ENCODE measurements at places on chromosomes 11 and 22.

DNA sequence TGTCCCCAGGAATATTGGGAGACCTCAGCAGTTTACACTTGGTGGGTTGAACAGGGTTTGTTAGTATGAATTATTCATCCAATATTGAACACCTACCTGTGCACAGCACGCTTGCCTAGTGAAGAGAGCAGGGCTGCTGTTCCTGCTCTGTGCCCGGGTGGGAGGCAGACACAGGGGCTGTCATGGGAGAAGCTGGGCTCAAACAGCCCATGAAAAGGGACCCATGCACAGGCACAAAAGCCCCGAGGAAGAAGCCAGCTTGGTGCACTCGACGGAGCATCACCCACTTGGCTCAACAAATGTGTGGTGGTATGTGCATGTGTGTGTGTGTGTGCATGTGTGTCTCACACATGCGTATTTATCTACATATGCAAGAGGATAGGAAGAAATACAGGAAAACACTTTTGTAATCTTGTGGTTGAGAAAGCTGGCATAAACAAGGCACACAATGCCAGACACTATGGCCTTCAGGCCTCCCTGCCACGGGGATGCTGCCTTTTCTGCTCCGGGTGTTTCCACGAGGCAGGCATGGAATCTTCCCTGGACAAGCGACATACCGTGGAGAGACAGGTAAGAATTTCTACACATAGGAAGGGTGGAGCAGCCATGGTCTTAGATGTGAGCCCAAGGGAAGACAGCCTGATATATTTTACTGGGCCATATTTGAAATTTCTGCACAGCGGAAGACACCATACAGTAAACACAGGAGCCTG is 5.0 kb upstream of the APOBEC3A start:
- no peak for DNase-seq

GRCh38 chr11:60914633-60915247 is 782 bp downstream of the TMEM109 start:
- no peak for DNase-seq

DNA sequence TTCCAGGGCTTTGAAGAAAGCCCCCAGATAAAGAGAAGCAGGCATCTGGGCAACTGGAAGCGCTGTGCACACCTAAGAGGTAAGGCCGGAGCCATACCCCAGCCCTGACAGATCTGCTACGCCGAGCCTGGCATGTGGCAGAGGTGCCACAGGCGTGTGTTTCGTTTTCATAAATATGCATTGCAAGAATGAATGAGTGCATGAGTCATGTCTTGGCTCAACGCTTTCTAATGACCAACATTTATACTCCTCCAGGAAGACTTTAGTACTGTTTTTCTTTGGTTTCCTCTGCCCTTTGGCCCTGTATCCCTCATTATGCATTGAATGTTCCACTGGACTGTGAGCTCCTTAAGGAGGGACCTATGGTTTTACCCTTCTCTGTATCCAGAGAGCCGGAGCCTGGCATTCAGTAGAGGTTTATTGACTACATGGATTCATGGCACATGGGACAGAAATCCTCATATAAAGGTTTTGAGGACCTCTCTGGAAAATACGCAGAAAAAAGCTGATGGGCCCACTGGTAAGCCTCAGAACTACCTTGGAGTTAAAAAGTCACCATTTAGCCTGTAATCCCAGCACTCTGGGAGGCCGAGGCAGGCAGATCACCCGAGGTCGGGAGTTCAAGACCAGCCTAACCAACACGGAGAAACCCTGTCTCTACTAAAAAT is 38.9 kb upstream of the CSNK2A3 start:
- no peak for DNase-seq

- no peak for DNase-seq
Observed at GRCh38 chr11:19460718-19461405, 220.1 kb upstream of the E2F8 start.

- peak; percentile 84 for DNase-seq
Observed at GRCh38 chr11:68632802-68633201, 51.5 kb upstream of the GAL start.

DNA sequence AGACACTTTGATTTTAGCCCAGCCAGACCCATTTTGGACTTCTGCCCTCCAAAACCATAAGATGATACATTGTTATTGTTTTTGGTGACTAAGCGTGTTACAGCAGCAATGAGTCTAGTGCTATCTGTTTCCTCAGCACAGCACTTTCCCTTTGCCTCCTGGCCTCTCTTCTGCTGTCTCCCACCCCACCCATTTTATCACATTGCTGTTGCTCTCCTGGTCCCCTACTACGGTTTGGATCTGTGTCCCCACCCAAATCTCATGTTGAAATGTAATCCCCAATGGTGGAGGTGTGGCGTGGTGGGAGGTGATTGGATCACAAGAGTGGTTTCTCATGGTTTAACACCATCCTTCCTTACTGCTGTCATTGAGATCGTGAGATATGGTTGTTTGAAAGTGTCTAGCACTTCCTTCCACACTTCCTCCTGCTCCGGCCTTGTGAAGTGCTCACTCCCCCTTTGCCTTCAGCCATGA is 59.8 kb upstream of the CD82 start:
- DNase-seq = no peak

GRCh38 chr11:57406337-57406904 is 16.0 kb upstream of the PRG2 start:
- DNase-seq = no peak

DNA sequence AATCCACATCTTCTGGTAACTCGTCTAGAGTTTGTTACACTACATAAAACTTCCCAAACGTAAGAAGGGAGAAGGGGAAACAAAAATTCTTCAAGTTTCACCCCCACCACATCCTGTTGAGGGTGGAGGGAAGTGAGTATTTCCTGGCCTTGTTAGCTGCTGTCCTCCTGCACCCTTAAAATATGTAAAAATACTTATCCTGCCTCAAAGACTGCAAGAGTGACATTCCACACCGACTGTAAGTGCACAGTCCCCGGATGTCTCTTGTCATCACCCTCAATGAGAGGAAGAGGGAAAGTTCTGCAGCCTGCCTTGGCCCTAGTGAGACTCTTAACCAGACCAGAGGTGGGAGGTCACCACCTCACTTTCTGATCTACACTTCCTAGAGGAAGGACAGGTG is 3.3 kb downstream of the TMEM121B start:
- no peak for DNase-seq

DNA sequence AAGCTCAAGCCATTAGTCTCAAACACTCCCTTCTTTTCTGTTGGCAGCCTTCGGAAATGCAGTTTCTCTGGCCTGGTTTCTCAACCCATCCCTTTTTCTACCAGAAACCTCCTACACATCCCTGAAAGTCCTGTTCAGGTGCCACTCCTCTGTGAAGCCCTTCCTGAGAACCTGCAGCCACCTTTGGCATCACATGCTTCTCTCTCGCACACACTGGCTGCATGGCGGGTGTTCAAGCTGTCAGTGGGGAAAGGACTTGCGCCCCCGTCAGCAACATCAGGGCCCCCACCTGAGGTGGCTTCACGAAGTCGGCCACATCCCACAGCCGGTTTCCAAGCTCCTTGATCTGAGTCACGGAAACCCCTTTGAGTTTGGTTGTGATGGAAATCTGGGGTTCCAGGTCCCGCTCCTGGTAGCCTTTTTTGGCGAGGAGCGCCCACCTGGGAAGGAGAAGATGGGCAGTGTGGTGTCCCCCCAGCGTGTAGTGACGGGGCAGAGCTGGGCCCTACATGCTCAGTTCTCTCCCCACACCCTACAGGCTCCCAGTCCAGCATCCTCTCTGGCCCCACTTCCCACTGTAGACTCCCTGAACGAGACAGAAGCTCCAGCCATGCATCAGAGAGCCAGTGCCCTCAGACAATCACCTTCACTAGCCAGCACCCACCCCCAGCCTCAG is 1.7 kb upstream of the LRRC74B start:
- no peak for DNase-seq

DNA sequence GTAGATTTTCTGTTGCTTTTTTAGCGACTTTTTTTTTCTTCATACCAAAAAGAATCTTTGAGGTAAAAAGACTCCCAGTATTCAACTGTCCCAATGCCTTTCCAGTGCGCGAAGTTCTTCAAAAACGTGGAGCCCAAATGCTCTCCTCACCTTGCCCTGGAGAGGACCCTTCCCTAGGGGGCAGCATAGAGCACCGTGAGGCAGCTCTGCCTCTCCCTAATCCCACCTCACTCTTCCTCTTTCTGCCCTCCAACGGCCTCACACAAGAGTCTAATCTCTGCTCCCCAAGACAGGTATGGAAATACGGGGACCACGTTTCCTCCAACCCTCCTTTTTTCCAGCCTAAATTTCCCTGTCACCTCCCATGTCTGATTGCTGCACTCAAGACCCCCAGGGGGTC is 117.5 kb upstream of the ALX4 start:
- DNase-seq = no peak

- DNase-seq = no peak
Observed at GRCh38 chr22:20469110-20469868, 26.3 kb downstream of the KLHL22 start.

DNA sequence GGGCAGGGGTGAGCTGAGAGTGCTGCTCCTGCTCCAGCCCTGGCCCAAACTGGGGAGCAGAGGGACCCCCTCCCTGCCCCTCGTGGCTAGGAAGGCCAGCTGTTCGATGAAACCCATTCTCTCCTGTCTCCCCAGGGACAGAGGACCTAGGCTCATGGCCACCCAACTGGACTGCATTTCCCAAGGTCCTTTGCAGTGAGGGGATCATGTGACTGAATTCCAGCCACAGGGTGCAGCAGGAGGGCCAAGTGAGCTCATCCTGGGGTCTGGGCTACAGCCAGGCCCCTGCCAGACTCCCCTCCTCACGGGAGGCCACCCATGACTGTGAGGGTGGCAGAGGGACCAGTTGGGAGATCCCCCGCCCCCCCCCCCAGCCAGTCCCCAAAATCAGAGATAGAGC is 777.6 kb downstream of the TBC1D22A start:
- DNase-seq = no peak

DNA sequence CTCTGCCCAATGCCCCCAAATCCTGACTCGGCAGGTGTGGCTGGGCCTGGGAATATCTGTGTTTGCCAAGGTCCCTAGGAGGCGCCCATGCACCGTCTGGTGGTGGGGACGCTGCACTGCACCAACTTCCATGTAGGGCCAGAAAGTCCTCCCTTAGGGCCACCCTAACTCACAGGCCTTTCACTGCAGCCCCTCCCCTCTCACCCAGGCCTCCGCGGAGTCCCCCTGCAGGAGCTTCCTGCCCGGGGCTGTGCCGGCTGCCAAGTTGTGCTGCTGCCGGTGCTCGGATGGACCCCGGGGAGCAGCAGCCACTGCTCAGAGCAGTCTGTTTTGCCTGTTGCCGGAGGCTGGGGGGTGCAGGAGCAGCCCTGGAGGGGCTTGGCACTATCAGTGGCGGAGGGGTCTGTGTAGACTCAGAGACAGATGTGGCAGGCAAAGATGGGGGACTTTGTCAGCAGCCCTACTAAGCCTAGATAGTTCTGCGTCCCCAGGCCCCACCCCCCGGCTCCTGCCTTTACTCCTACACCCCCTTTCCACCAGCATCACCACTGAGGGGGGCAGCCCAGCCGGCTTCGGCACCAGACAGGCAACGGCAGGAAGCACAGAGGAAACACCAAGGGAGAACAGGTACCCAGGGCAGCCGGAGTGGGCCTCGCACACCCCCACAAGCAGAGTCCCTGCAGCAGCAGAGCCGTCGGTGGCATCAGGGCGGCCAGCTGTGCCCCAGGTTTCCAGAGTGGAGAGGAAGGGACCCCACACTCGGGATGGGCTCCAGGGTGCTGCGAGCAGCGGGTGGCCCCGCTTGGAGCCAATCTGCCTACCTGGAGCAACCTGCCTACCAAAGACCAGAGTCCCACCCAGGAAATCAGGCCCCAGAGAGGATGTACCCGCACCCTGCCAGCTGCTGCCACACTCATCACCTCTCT is 124.3 kb downstream of the TRIM29 start:
- DNase-seq = peak; percentile 41

DNA sequence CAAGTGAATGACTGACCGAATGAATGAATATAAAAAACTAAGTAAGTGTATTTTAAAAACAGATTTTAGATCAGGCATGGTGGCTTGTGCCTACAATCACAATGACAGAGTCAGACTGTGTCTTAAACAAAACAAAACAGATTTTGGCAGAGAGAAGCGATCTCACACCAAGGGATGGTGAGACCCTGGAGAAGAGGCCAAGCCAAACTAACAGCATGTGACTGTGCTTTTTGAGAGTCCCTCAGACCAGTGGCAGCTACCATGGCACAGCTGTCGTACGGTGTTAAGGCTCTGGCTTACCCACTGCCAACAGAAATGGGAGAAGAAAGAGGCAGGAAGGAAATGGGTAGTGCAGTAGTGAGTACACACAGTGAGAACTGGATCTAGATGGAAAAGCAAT is 60.6 kb downstream of the SGSM3 start:
- no peak for DNase-seq

DNA sequence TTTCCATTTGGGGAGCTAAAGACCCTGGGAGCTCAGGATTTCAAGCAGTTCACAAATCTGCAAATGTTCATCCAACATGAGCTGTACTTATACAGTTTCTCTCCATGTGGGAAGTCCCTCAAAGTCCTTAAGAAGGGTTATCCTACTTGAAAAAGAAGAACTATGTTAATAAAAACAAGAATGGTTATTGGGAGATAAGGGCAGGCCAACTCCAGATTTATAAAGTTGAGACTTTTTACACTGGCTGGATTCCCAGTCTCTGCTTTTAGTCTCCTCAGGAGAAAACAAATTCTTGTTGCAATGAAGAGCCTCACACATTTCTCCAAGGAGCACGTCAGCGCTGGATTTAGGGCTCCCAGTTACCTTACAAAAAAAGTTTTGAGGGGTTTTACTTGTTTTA is 34.2 kb upstream of the CTTN start:
- no peak for DNase-seq

Data from HuH-7.5 (cell line).